ENCODE measurements at places on chromosomes 5 and 9.

DNA sequence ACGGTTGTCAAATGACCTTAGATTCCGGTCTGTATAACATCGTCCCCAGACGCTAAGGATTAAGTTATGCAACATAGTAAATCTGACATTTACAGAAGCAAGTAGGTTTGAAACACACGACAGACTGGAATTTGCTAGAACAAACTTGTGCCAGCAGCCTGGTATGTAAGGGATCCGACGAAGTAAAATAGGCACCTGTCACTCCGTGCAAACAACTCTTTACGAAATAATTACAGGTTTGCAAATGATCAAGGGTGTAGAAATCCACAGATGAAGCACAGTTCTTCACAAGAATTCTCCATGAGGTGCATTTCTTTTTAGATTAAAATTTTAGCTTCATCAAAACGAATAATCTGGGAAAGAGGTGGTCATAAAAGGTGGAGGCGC is 508 bp downstream of the MOCS2 start:
- DNase-seq = no peak

GRCh38 chr5:93705896-93706295 is 35.5 kb downstream of the POU5F2 start:
- no peak for DNase-seq

GRCh38 chr5:141313711-141314110 is 6.9 kb downstream of the TAF7 start:
- no peak for DNase-seq

DNA sequence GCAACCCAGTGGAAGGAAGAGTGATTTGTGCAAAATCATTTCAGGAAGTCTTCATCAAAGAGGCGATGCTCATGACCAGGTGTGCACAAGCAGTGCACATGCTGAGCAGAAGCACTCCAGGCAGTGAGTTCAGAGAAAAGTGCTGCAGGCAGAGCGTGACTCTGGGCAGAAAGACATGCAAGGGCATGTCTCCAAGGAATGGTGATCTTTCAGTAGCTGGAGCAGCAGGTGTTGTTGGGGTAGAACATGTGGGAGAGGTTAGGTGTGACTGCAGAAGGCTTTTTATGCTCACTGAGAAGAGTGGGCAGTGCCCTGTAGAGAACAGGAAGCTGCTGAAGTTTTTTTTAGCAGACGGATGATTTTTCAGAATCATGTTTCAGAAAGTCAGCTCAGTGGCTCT is 545.4 kb upstream of the TLE4 start:
- no peak for DNase-seq

DNA sequence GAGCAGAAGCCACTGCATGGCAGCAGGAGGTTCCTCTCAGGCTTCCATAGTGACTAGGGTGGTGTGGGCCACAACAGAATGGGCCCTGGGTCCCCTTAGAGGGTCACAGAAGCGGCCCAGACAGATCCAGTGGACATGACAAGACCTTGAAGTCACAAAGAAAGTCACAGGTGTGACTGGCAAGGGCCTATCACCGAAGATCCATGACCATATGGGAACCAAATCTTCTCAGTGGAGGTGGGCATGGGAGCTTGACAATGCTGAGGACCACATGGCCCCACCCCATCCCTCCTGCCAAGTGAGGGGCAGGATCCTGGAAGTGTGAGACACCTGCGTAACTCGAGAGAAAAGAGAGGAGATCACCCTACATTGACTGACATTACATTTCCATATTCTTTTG is 332.4 kb downstream of the MSX2 start:
- DNase-seq = no peak

GRCh38 chr5:93062548-93062947 is 518.5 kb downstream of the NR2F1-AS1 start:
- DNase-seq = no peak

DNA sequence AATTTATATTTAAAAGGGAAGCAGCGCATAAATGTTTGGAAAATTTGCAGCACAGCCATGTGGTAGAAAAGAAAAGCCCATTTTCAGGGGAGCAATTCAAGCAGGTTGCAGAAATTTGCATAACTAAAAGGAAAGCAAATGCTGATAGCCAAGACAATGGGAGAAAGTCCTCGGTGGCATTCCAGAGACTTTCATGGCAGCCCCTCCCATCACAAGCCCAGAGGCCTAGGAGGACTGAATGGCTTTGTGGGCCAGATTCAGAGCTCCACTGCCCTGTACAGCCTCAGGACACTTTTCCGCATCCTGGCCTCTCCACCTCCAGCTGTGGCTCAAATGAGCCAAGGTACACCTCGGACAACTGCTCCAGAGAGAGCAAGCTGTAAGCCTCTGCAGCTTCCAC is 462.9 kb downstream of the CDK5RAP2 start:
- DNase-seq = no peak

DNA sequence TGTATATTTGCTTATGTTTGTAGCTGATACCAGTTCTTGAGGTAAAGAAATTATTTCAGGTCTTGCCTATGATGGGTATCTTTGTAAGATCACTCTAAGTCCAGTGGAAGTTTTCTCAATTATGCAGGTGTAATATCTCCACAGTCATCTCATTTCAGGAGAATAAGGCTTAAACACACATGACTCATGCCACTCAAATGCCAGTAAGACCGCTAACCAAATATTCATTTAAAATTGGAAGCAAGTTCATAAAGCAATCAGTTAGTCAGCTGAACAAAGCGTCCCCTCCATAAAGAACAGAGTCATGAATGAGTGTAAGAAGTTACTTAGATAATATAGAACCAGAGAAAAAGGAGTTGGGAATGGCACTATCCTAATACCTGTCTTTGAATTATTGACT is 248.7 kb downstream of the LURAP1L start:
- DNase-seq = no peak

DNA sequence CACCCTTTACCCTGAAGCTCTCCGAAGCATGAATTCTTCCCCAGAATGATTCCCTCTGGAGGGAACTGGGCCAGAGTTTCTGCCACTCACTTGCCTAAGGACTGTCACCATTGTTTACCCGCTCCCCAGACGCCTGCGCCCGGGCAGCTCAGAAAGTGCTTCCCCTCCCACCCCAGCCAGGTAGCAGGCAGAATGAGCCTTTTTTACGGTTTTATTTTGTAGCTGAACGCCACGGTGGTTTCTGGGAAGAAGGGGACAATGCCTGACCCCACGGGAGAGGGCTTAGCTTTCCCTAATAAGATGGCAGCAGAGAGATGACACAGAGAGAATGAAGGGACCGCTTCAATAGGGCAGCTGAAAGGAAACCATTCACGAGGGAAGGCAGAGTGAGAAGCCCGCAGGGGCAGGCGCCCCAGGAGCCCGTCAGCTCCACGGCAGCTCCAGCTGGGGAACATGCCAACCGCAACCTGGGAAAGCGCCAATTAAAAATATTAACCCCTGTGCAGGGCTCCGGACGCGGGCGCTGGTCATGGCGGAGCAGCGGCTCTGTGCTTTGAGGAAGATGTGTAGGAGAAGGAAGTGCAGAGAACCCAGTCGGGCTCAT is 20.4 kb upstream of the NTNG2 start:
- DNase-seq = peak; percentile 55
